ENCODE measurements at places on chromosomes 2 and 18.

DNA sequence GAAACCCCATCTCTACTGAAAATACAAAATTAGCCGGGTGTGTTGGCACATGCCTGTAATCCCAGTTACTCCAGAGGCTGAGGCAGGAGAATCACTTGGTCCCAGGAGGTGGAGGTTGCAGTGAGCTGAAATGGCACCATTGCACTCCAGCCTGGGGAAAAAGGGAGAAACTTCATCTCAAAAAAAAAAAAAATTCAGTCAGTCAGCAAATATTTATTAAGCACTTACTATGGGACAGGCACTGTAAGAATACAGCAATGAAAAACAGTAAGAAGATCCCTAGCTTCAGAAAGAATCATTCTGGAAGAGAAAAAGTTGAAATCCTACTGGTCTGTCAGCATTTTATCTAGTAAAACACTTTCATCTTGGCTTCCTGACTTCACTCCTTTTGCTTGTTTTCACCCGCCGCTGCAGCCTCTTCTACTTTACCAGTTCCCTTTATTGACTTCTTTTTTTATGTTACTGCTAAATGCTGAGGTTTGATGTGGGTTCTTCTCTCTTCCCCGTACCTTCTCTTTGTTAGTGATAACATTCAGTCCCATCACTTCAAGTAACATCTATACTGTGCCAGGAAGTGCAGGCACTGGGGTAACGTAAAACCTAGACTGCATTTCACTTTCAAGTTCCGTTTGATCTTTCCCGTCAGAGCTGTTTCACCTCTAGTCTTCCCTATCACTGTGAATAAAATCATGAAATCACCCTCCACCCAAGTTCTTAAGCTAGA lies 10.8 kb upstream of the TAF4B start:
- DNase-seq, result no peak

GRCh38 chr2:146979746-146980145 lies 865.1 kb upstream of the ACVR2A start:
- DNase-seq, result no peak

GRCh38 chr18:35026407-35027061 lies 14.7 kb upstream of the MAPRE2 start:
- no peak for DNase-seq

DNA sequence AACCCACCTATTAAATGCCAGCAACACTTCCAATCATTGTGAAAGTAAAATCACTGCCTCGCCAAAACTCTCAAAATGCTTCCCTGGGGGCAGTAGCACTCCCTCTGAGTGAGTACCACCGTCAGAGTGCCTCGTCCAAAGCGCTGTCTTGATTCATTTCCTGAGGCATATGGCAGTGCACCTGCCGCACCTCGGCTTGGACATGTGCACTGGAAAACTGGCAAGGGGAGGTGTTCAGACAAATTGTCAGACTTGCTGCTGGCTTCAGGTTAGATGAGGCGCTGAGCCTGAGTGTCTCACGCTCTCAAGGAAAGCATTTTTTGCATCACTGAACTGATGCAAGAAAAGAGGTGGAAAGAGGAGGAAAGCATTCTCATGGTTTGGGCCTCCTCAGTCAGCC lies 132.8 kb downstream of the ATL2 start:
- no peak for DNase-seq

- no peak for DNase-seq
Measured at GRCh38 chr2:102138331-102138730, 4.2 kb upstream of the IL1R1 start.

DNA sequence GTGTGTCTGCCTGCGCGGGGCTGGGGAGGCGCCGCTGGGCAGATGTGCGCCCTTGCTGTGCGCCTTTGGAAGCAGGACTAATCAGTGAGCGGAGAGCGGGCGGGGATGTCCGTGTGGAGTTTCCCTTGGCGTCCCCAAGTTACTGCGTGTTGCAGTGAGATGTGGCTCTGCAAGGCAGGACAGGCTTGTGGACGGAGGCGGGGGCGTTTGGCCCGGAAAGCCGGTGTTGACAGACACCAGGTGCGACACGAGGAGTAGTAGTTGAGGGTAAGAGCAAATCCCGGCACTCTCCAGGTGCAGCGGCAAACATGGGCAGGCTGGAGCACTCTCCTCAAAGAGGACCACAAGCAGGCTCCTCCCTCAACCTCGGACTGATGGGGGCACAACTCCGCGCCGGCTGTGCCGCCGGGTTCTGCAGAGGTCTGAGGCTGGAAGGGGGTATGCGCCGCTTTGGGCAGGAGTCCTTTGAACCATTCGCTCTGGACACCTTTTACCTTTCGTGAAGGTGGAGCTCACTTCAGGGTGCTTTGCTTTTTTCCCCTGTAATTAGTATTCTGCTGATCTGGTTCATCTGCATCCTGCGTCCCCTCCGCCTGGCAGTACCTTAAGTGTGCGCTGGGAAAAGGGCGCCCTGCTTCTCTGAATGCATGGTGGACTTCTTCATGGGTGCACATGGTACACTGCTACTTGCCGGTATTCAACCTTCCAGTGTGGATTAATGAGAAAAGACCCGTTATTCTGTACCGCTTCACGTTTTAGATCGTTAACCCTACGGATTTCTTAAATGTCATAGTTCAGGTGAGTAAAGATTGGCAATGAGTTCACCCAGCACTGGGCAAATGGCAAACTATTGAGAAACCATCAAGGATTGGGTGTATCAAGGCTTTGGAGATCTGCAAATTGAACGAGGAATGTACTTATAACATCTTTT lies 608 bp downstream of the CDH7 start:
- DNase-seq, result no peak

- DNase-seq, result peak; percentile 97
Measured at GRCh38 chr2:109128048-109128615, 873 bp upstream of the SH3RF3 start.

DNA sequence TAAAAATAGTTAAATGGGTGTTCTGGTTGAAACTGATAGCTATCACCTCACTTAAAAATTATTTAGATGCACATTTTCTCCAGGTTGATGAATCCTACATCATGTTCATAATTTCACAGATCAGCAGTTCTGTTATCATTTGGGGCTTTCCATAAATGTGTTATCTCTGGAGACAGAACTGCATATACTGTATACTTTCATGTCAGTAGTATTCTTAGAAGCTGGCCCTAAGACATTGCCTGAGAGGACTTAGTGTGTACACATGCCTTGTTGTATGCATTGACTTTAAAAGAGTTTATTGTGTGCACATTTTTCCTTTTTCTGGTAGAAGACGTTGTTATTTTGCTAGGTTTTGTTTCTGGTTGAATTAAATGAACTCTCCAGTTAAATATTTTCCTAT lies 41.0 kb downstream of the PIK3C3 start:
- DNase-seq, result no peak

DNA sequence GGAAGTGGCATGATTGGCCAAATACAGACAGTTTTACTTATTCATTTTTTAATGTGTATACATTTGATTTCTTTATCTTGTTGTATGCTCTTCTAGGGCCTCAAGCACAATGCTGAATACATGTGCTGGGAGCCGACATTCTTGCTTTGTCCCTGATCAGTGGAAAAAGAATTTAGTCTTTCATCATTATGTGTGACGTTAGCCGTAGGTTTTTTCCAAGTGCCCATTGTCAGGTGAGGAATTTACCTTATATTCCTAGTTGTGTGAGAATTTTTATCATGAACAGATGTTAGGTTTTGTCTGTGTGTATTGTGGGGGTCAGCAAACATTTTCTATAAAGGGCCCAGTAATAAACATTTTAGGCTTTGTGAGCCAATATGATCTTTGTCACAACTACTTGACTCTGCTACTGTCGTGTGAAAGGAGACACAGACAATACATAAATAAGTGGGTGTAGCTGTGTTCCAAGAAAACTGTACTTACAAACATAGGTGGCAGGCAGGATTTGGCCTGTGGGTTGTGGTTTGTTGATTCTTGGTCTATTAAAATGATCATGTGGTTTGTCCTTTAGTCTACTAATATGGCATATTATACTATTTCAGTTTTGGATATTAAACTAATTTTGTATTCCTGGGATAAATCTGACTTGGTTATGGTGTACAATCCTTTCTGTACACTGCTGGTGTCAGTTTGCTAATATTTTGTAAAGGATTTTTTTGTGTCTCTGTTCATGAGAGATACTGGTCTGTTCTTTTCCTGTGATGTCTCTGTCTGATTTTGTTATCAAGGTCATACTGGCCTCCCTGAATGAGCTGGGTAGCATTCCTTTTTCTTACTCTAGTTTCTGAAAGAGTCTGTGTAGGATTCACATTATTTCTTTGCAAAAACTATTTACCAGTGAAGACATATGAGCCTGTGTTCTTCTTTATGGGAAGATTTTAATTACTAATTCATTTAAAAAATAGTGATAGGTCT lies 132.2 kb upstream of the SMAD7 start:
- DNase-seq, result no peak

GRCh38 chr2:132588576-132588975 lies 81.4 kb downstream of the LYPD1 start:
- DNase-seq, result no peak

DNA sequence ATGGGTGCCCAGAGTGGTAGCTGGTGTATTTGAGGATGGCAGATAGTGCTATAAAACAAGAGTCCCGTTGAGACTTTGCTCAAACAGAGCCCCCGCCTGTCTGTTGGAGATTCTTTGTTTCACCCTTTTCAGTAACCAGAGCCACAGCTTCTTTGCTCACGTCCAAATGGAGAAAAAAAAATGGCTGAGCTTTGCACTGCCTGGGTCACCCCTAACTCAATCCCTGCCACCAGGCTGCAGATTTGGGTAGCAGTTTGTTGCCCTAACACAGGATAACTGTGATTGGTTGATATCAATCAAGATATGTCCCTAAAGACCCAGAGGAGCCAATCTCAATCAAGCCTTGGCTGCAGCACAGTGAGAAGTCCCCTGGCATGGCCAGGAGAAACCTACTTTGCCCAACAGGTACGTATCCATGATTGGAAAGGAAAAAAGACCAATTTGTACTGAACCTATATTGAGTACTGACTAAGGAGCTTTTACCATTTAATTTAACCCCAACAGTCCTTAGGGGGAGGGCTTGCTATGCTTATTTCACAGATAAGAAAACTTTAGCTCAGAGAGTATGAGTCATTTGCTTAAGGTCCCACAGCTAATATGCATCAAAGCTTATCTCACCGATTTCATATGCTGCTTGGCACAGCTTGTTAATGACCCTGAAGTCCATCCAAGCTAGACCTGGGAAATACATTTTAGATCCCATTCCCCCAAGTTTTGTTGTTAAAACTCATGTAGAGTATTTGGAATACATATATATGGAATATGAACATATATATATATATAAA lies 72.0 kb upstream of the SH3BP4 start:
- DNase-seq, result no peak

- no peak for DNase-seq
Measured at GRCh38 chr18:24731158-24731557, 270.7 kb downstream of the HRH4 start.

DNA sequence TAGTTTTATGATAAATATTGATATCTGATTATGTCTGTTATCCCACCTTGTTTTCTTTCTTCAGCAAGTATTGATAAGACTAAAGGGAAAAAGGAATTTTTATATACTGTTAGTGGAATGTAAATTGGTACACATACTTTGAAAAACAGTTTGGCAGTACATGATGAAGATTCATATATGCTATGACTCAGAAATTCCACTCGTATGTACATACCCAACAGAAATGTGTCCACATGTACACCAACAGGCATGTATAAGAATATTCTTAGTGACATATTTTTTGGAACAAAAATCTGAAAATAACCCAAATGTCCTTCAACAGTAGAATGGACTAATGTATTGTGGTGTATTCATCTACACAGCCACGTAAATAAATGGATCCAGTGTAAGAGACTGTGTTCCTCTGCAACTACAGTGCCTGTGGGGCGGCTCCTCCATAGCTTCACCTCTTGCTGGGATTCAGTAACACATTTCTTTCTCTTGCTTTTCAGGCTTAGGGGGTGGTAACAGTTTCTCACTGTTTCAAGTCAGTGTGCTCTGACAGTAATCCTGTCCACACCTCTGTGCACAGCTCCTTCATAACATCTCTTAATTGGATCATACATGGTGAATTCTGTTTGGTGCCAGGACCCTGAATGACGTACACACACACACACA lies 35.5 kb upstream of the ALMS1 start:
- no peak for DNase-seq

DNA sequence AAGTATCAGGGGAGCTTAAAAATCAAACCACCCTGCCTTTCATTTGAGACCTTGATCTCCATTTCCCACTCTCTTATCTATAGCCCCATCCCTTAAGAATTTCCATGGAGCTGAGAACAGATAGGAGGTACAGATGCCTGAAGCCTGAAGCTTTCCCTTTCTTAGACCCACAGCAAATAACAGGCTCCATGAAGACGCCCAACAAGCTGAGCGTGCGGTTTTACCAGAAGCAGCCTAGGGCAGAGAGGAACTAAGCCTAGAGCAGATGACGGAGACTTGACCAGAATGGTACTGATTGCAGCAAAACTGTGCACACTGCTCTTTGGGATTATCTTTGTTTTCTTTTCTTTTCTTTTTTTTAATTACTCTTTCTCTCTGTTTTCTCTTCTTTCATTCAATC lies 1.7 kb upstream of the ERBB4 start:
- no peak for DNase-seq

GRCh38 chr2:241364781-241365180 lies 8.7 kb downstream of the FARP2 start:
- DNase-seq, result no peak

- DNase-seq, result no peak
Measured at GRCh38 chr2:127614246-127614645, 31.7 kb upstream of the GPR17 start.

- no peak for DNase-seq
Measured at GRCh38 chr2:177693658-177694339, 301.2 kb downstream of the AGPS start.

GRCh38 chr2:222568865-222569264 lies 87.0 kb downstream of the FARSB start:
- DNase-seq, result no peak

DNA sequence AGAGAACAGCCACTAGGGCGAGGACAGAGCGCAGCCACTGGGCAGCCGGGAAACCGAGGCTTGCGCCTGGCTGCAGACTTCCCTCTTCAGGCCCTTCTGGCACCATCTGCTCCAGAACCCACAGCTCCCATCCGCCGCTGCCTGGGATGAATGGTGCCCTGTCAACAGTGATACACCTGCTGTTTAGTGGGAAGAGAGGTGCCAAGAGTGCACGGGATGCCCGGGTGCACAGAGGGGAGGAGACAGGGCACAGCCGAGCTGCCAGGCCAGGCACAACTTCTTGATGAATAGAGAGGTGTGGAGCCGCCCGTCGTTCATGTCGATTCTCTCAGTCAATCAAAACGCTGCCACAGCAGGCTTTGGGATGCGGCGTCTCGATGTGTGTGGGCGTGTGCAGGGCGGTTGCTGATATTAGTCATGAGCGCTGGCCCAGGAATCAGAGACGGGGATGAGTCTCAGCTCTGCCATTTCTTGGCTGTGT lies 39.5 kb downstream of the RRM2 start:
- no peak for DNase-seq

- DNase-seq, result no peak
Measured at GRCh38 chr2:239148495-239149200, 252.2 kb downstream of the HDAC4 start.

- no peak for DNase-seq
Measured at GRCh38 chr18:63312019-63312409, 7.6 kb downstream of the BCL2 start.

GRCh38 chr2:171315781-171316180 lies 118.0 kb downstream of the METTL8 start:
- no peak for DNase-seq
